Fibroblast of pulmonary artery (primary cell): ENCODE measurements at places on chromosomes 11 and 22.

DNA sequence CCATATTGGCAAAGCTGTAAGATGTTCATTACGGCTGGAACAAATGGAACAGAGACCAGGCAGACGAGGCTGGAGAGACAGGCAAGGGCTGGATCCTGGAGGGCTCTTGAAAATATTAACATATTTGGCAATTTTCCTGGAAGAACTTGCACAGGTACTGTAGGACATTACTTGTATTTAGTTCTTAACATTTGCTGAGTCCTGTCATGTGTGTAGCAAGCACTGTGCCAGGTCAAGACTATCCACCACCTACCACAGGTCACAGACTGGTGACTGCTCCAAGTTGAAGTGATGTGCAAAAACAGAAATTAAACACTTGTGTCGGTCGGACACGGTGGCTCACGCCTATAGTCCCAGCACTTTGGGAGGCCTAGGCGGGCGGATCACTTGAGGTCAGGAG is 58.7 kb upstream of the TNRC6B start:
- no peak for DNase-seq

- no peak for DNase-seq
Measured at GRCh38 chr22:23187871-23188700, 7.8 kb downstream of the BCR start.

- no peak for DNase-seq
Measured at GRCh38 chr11:129252621-129253020, 60.5 kb upstream of the ARHGAP32 start.

GRCh38 chr11:128707681-128708080 is 13.8 kb downstream of the FLI1 start:
- DNase-seq: peak; percentile 60

DNA sequence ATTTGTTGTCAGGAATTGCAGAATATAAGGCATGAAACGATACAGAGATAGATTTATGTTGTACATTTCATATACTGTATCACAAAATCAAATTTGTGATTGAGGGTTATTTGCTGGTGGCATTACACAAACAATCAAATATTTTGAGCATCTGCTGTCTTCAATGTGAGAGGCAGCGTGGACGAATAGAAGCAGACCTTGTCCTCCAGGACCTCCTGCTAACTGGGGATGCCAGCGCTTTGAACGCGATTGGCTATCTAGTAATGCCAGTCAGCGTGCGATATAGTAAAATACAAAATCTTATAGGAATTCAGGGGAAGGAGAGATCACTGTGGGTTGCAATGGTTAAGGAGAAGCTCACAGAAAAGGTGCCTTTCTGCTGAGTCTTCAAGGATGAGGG is 631 bp upstream of the SNX19 start:
- no peak for DNase-seq

GRCh38 chr11:61294717-61295595 is at the start of gene VWCE:
Gene VWCE (minus strand): TSS chr11:61295316. CDS start chr11:61295037, 279 bp downstream.
- DNase-seq: peak; percentile 55

- peak; percentile 72 for DNase-seq
Measured at GRCh38 chr11:10301656-10302358, 3.1 kb upstream of the ADM start.

- DNase-seq: no peak
Measured at GRCh38 chr22:40232624-40233023, 54.9 kb downstream of the TNRC6B start.

DNA sequence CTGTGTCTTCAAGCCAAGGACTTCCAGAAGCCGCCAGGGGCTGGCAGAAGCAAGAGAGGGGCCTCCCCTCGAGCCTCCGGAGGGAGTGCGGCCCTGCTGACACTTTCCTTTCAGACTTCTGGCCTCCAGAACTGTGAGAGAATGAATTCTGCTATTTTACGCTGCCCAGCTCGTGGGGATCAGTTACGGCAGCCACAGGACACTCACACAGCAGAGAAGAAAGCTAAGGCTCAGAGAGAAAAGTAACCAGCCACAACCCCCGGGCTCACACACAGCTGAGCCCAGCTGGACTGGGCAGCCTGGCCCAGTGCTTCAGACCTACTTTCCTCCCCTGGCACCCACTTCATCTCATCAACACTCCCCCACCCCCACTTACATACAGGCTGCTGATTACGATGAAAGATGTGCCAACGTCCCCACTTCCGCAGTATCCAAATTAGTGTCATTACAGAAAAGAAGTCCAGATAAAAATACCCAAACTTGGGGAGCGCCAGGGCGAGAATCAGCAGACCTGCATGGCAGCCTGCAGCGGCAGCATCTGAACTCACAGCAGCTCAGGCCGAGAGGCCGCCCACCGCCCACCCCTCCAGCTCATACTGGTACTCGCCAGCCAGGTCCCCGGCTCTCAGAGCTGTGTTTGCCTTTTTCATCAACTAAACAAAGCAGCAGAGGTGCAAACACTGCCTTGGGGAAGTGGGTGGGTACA is 15.3 kb downstream of the PHF21B start:
- no peak for DNase-seq

- DNase-seq: peak; percentile 64
Measured at GRCh38 chr11:6646071-6646470, 9.5 kb downstream of the DCHS1 start.

GRCh38 chr22:26828311-26828710 is 170.9 kb downstream of the MIAT start:
- no peak for DNase-seq

GRCh38 chr11:134489728-134490127 is 77.7 kb upstream of the B3GAT1 start:
- no peak for DNase-seq

- peak; percentile 96 for DNase-seq
Measured at GRCh38 chr11:32088117-32088941, 2.5 kb upstream of the RCN1 start.

GRCh38 chr11:98545544-98546175 is 475.1 kb upstream of the CNTN5 start:
- DNase-seq: no peak

GRCh38 chr11:101215069-101215468 is 85.5 kb upstream of the PGR start:
- no peak for DNase-seq

- DNase-seq: no peak
Measured at GRCh38 chr11:66123902-66124301, 53.8 kb downstream of the PACS1 start.

- no peak for DNase-seq
Measured at GRCh38 chr11:126072801-126073594, 10.3 kb upstream of the CDON start.
